NCI-H524 (cell line): ENCODE measurements at places on chromosomes 7 and 10.
A peak's percentile ranks its signal among the peaks of the same experiment; 100 is the strongest.

DNA sequence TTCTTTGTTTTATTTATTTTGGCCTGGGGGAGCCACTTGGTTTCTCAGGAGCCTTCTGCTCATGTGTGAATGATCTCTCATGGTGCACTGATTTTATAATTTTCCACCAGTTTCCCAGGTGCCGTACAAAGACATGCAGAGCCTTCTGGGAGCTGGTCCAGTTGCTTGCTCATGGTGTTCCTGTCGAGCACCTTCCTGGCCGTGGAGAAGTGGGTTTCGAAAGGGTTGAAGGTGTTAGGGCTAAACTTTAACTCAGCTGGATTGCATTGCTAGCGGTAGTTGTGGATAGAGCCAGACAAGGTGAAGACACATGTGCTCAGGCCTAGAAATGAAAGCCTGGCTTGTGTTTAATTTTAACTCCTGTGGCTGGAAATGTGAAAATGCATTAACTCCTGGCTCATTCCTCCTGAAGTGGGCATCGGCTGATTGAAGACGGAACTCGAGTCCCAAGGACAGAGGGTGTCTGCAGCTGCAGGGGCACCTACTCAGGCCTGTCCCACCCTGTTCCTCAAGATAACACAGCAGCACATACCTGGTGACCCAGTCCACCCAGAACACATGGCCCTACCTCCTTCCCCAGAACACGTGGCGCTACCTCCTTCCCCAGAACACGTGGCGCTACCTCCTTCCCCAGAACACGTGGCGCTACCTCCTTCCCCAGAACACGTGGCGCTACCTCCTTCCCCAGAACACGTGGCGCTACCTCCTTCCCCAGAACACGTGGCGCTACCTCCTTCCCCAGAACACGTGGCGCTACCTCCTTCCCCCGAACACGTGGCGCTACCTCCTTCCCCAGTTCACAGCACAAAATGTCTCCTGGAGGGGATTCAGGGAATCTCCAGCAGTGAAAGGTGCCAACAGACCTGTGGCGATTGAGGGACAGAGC is 133.2 kb downstream of the WDR37 start:
- DNase-seq, result no peak

DNA sequence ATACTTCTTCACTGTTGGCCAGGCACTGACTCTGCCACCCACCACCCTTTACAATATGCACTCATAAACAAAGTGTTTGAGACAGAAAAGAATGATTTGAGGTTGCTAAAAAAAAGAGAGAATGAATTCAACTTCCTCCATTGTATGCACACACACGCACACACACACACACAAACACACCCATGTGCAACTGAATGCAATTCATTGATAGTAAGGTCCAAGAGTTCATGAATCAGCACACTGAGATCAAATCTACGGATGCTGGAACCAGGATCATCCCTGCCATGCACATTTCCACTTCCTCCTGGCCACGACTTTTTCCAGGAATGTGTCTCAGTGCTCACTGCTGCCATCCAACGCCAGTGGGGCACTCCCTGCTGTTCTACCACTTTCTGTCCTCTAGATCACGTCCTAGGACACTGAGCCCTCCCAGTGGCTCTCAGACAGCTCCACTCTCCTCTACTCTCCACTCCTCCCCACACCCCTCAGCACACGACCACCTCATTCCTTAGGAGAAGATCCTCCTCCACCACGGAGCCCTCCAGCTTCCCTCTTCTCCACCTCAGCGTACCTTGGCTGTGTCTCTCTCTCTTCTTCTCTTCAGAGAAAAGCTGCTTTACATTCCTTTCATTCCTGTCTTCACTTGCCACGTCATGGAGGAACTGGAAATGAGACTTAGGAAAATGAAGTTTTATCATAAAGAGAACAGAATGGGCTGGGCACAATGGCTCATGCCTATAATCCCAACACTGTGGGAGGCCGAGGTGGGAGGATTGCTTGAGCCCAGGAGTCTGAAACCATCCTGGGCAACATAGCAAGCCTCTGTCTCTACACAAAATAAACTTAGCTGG is 12.0 kb upstream of the TMEM213 start:
- no peak for DNase-seq

DNA sequence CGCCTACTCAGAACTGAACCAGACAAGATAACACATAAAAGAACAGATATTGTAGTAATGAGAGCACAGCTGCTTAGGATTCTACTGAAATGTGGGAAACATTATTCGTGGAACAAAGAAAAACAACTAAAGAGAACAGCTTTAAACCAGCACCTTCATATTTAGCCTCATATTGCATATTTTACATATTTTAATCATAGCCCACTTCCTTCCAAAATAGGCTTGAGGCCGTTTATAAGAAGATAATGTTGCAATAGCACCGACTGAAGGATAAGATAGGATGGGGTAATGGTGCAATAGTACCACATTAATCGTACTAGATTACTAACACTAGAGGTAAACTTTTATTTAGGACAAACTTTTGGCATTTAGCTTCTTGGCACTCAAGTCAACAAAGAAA is 71.3 kb downstream of the KCND2 start:
- DNase-seq, result no peak

- DNase-seq, result no peak
Observed at GRCh38 chr10:103499881-103500280, 6.4 kb downstream of the NEURL1 start.

GRCh38 chr7:25756601-25757000 is 395.4 kb upstream of the NFE2L3 start:
- peak; percentile 56 for DNase-seq
